Progenitor cell of endocrine pancreas (in vitro differentiated cells): ENCODE measurements at places on chromosomes 1 and 21. TPM values are rescaled to one million over a fixed set of nuclear protein-coding genes. Genes with fewer than 3 reads are reported as not detected.

- no peak for DNase-seq
Measured at GRCh38 chr1:245589316-245589715, 434.5 kb downstream of the KIF26B start.

DNA sequence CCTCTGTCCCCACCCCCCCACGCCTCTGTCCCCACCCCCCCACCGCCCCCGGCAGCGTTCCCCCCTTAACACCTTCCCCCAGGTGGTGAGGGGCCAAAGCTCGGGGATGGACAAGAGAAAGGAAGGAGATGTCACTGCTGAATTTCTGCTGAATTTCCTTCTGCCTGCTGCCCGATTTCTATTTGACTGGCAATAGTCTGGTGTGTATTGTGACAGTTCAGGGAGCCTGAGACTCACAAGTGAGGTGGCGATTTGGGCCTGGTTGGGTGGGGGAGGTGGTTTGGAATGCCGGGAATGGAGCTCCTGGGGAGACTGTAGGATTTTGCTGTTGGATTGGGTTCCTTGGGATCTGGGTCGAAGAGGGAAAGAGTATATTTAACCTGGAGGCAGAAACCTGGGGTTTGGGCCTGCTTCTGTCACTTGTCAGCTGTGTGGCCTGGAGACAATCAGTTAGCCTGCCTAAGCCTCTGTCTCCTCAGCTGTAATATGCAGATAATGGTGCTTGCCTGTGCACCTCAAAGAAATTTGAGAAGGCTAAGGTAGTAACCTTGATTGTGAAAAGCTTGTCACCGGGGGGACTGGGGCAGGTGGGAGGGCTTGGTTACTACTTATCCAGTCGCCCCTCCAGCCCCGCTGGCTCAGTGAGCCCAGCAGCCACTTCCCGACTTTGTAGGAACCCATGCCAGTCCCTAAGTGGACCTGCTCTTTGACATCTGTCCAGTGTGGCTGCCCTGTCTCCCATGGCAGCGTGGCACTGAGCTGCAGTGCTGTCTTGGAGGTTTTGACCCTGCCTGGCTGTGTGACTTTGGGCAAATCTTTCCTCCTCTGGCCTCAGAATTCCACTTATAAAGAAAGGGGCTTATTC is 7.7 kb upstream of the LMNA start:
- no peak for DNase-seq

HNRNPCL1 gene
- total RNA-seq: not detected in 2 replicates

GRCh38 chr1:97034651-97035050 is 313.1 kb downstream of the PTBP2 start:
- DNase-seq: no peak

DNA sequence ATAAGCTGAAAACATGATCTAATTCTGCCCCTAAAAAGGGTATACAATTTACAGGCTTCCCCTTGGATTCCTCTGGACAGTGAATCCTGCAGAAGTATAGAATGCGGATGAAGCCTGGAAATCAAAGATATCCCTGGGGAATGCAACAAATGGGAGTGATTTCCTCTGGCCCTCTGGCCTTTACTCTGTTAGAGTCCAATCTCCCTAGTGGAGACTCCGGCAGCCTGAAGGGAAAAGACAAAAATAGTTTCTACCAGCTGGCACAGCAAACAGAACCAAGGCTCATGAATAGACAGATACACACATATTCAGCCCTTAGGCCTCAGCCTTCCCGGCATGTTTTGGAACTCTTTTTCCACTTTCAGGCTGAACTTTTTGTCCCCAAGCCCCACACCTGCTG is 3.9 kb upstream of the LRRC52 start:
- DNase-seq: no peak

DNA sequence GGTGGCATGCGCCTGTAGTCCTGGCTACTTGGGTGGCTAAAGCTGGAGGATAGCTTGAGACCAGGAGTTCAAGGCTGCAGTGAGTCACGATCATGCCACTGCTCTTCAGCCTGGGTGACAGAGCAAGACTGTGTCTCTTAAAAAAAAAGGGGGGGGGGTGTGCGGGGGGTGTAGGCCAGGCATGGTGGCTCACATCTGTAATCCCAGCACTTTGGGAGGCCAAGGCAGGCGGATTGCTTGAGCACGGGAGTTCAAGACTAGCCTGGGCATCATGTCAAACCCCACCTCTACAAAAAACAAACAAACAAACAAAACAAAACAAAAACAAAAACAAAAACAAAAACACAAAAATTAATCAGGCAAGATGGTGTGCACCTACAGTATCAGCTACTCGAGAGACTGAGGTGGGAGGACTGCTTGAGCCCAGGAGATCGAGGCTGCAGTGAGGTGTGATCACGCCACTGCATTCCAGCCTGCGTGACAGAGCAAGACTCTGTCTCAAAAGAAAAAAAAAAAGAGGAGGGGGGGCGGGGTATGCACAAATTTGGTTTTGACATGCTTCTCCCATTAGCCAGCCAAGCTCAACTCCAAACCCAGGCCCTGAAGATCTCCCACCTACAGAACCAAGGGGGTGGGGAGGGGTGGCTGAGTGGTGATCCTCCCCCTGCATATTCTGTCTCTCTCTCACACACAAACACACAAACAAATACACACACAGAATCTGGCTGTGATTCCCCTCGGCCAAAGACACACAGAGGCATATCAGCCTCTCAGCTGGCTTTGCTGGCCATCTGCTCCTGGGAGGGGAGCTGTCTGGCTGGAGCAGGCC is 3.1 kb downstream of the PTAFR start:
- no peak for DNase-seq

DNA sequence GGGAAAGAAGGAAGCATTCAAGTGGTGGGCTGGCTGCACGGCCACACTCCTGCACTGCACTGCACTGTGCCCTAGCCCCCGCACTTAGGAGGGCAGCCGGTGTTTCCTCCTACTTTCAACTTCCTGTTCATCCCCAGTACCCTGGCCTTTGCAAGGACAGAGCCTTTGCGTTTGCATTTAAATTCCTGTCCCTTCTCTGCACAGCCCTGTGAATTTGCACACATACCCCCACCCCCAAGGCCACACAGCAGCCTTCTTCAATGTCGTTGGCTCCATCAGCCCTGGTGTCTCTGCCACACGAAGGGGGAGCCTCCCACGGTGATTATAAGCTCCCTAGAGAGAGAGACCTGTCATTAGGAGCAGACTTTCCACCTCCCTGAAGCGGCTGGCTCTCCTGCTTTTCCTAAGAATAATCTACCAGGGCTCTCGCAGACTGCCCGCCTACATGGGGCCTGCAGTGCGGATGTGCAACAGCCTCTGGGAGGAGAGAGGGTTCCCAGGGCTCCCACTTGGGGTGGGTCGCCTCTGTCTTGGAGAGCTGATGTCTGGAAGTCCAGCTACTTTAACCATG is 13.2 kb upstream of the SLC45A3 start:
- DNase-seq: no peak

- no peak for DNase-seq
Measured at GRCh38 chr1:64482720-64483119, 12.8 kb downstream of the CACHD1 start.

DNA sequence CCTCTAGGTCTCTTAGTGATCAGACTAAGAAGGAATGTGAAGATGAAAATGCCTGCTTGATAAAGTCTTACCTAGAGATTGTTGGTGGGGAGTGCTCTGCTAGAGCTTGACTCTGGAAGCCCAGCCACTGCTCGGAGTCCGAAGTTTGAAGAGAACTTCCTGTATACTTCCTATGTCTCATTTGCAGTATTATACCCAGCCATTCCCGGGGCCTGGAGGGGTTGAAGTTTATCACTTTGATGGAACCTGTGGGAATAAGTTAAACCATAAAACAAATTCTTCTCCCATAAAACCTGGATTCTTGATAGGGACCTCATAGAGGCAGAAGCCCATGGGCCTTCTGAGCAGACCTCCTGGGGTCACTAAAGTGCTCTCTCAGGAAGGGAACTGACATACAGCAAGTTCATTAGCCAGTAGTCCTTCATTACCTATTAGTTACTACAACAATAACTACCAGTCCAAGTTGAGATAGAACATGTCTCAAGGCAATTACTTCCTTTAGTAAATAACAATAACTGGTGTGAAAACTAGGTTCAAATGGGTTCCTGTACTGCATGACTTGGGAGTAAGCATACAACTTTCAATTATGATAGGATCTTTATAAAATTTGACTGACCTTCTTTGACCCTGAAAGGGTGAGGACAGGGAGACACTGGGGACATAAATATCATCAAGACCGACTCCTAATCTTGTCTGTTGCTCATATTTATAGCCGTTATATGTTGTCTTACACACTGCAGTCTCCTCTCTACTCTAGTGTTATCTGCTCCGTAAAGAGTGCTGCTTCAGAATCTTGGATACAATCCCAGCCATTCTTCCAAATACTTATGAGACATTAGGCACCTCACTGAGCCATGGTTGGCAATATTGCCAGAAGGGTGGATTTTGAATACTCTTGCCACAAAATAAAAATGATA is at the start of gene OR6N1:
TSS of gene OR6N1 (minus strand) at position 246 of the 917 bp plus-strand sequence. CDS start 5,513 bp downstream, outside the sequence.
- no peak for DNase-seq

ZNF684 gene
- 5.0 and 5.2 TPM in 2 replicates for total RNA-seq

GPR52 gene
- total RNA-seq: 0.89 and 0.93 TPM in 2 replicates

DNA sequence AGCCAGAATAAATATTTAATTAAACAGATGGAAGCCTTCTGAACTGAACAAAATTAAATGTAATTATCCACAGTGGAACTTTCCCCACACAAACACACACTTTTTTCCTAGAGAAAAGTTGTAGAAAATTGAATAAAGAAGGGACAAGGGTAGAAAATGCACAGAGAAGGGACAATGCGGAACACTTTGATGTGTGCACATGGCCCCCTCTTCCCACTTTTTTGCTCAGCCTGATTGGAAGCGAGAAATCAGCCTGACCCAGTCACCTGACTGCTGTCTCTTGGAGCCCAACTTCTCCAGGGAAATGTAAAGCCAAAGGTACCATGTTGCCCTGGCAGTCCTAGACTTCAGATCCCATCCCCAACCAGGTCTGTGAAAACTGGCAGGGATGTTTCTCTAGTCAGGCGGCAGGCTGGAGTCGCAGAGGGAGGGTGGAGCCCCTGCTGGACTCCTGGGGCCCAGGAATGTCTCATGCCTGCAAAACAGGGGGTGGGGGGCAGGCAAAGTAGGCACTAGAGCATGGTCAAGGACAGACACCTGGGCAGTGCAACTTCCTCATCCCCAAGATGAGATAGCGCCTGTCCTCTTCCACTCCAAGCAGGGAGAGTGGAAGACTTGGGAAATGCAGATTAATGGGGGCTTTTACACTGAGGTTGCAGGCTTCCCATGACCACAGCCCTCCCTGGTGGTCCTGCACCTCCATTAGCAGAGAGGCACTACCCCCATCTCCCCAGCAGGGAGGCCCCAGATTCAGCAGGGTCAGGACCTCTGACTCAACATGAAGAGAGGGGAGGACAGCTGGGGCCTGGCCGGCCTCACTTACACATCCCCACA is 2.8 kb downstream of the CERS2 start:
- no peak for DNase-seq

DNA sequence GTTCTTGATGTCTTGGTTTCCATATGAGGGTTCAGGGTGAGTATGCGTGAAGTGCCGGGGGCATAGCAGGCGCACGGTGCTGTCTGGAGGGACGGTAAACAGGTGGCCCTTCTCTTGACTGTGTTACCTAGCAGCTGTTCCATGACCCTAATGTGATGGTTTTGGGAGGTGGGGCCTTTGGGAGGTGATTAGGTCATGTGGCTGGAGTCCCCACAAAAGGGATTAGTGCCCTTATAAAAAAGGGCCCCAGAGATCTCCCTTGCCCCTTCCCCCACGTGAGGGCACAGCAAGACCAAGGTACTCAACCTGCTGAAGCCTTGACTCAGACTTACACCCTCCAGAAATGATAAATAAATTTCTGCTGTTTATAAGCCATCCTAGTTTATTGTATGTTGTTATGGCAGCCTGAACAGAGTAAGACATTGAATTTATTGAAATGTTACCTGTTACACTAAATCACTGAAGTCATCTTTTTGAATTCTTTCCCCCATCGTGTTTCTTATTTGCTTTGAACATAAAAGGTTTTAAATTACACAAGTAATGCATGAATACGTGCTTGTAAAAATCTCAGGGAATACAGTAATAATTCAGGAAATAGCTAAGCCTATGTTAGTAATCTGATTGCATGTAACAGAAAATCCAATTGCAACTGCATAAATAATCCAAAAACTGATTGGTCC is 15.6 kb downstream of the TRAPPC10 start:
- DNase-seq: no peak

DNA sequence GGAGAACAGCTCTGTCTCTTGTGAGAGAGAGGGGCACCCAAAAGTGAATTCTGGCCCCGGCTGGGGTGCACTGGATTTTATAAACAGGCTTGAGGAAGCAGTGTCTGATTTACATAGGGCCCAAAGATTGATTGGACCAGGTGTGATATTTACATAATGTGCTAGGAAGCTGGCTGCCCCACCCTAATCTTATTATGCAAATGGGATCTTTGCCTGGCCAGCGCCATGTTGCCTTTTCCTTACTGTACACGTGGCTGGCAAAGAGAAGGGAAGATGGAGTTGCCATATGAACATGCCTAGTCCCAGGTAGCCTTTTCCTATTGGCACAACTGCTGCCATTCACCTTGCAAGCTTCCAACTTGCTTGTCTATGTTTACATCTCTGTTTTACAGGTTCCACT is 29.0 kb upstream of the CFHR4 start:
- DNase-seq: no peak

DNA sequence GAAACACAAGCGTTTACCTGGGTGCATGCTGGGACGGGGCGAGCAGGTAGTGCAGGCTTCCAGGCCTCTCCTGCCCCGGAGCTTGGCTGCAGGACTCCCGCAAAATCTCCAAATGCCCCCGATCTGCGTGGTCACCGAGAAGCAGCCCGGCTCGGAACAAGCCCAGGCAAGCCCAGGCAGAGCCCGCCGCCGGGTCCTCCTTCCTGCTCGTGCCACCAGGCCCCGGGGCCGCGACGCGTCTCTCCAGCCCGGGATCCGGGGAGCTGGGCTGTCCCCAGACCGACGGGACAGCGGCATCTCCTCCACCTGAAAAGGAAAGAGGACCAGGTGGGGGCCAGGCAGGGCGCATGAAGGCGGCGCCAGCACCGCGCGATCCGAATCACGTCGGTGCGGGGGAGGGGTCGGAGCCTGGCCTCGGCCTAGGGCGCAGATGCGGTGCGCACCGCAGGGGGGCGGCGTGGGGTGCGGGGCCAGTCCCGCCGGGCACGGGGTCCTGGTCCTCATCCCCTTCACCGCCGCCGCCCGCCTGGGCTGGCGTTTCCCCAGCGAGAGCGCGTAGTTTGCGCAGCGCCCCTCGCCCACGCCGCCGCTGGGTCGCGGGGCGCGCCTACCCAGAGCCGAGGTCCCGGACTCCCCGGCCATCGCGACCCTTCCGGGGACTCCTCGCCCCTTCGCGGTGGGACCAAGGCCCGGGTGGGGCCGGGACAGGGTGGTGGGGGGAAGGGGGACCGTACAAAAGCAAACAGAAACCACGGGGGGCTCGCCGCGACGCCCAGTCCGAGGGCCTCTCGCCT is 52.4 kb upstream of the H6PD start:
- DNase-seq: peak; percentile 32

- no peak for DNase-seq
Measured at GRCh38 chr1:9817734-9818133, 6.0 kb downstream of the CLSTN1 start.

GCSAML gene
- not detected in 2 replicates for total RNA-seq

GRCh38 chr1:20124456-20125057 is 5.2 kb upstream of the PLA2G2D start:
- DNase-seq: no peak
